Keratinocyte (primary cell): ENCODE measurements at places on chromosomes 1 and 21. TPM values are rescaled to one million over a fixed set of nuclear protein-coding genes. Genes with fewer than 3 reads are reported as not detected.

NID1 gene
- polyA plus RNA-seq, result 1.6 to 2.5 TPM (median 1.8 TPM) in 3 replicates

COL11A1 gene
- 0.06 to 0.37 TPM (median 0.06 TPM) in 3 replicates for polyA plus RNA-seq

DIRAS3 gene
- polyA plus RNA-seq, result 0.14 to 0.23 TPM (median 0.20 TPM) in 3 replicates

DNAI4 gene
- polyA plus RNA-seq, result 1.4 to 4.1 TPM (median 3.7 TPM) in 3 replicates

DNA sequence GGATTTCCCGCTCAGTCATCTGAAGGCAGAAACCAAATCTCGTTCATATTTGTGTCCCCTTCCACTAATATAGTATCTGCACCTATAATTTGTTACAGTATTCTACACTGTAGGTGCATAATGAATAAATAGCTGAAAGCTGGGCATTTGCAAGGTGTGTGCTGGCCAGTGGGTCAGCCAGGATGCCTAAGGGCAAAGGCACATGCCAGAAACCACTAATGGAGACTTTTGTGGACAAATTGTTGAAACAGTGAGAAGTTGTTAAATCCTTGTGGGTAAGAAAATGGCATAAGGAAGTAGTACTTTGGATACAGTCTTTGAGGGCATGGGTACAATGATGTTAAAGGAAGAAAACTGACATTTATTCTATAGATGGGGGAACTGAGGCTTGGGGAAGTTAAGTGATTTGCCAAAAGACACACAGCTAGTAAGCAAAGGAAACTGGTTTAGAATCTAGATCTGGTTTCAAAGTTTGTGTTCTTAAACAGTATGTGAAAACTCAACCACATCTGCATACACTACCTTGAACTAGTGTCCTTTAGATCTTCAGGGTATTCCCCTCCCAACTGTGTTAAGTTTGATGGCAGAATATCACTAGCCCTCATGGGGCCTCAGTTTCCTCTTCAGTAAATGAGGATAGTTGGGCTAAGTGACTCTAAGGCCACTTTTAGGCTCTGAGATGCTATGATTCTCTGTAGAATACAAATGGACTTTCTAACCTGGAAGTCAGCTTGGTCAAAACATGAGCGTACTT lies 26.5 kb upstream of the LRRC8C start:
- DNase-seq, result no peak

SESN2 gene
- polyA plus RNA-seq, result 12.7 to 20.9 TPM (median 13.5 TPM) in 3 replicates

GRCh38 chr1:180540697-180541594 lies 17.8 kb upstream of the OVAAL start:
- DNase-seq, result no peak
